ENCODE measurements at places on chromosomes 16 and 17. TPM values are rescaled to one million over a fixed set of nuclear protein-coding genes. Genes with fewer than 3 reads are reported as not detected.

TMC8 gene
- polyA plus RNA-seq, result 28.8 TPM

TEKT1 gene
- not detected for polyA plus RNA-seq

CD7 gene
- polyA plus RNA-seq, result 1.1 TPM

NOTUM gene
- polyA plus RNA-seq, result 0.07 TPM

SCGB1C2 gene
- polyA plus RNA-seq, result not detected

KCNH6 gene
- not detected for polyA plus RNA-seq

TBC1D3 gene
- polyA plus RNA-seq, result not detected

SNX20 gene
- polyA plus RNA-seq, result 0.93 TPM

APOH gene
- 0.32 TPM for polyA plus RNA-seq

CNTNAP4 gene
- polyA plus RNA-seq, result 0.49 TPM

KRT24 gene
- polyA plus RNA-seq, result not detected

PRDM7 gene
- not detected for polyA plus RNA-seq

OR3A2 gene
- 0.13 TPM for polyA plus RNA-seq

NAGLU gene
- polyA plus RNA-seq, result 12.4 TPM

POLR3E gene
- polyA plus RNA-seq, result 47.7 TPM

C17orf78 gene
- not detected for polyA plus RNA-seq

ELOB gene
- 1,030 TPM for polyA plus RNA-seq

CDRT15 gene
- polyA plus RNA-seq, result not detected

SCNN1G gene
- polyA plus RNA-seq, result not detected

KRTAP4-5 gene
- not detected for polyA plus RNA-seq

KPNB1 gene
- 339 TPM for polyA plus RNA-seq

HBA1 gene
- 30.1 TPM for polyA plus RNA-seq

SEPTIN1 gene
- 19.8 TPM for polyA plus RNA-seq

MYCBPAP gene
- polyA plus RNA-seq, result 0.27 TPM

ZNF319 gene
- polyA plus RNA-seq, result 5.0 TPM

MED31 gene
- polyA plus RNA-seq, result 57.3 TPM

OSGIN1 gene
- polyA plus RNA-seq, result 16.9 TPM

PLA2G10 gene
- polyA plus RNA-seq, result not detected

UTP18 gene
- polyA plus RNA-seq, result 12.5 TPM
